ENCODE measurements at places on chromosomes 1 and 21.

GRCh38 chr21:44930543-44930981 is 9.3 kb upstream of the SLX9 start:
- DNase-seq, result no peak

- DNase-seq, result no peak
These were observed 212.2 kb upstream of the RAB4A start for GRCh38 chr1:229058729-229059128.

- DNase-seq, result no peak
These were observed 7.4 kb upstream of the INKA2 start for GRCh38 chr1:111746614-111746999.

GRCh38 chr21:44989943-44990780 is 50.3 kb downstream of the SLX9 start:
- DNase-seq, result no peak

DNA sequence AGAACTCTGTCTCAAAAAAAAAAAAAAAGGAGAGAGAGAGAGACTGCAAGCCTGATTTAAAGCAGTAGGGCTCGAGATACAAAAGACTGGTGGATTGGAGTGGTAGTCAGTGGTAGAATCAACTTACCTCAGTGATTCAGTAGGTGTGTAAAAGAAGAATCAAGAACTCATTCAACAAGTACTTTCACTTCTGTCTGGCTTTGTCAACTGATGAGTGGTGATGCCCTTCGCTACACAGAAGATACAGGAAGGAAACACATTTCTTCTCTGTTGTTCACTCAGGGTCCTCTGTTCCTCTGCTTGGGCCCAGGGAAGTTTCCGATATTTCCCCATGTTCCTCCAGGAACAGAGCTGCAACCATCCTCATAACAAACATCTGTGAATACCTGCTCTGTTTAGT is 68.6 kb upstream of the COG2 start:
- no peak for DNase-seq

- no peak for DNase-seq
These were observed 34.1 kb downstream of the C8B start for GRCh38 chr1:56931686-56932085.

GRCh38 chr1:221965252-221965651 is 223.4 kb upstream of the DUSP10 start:
- no peak for DNase-seq

DNA sequence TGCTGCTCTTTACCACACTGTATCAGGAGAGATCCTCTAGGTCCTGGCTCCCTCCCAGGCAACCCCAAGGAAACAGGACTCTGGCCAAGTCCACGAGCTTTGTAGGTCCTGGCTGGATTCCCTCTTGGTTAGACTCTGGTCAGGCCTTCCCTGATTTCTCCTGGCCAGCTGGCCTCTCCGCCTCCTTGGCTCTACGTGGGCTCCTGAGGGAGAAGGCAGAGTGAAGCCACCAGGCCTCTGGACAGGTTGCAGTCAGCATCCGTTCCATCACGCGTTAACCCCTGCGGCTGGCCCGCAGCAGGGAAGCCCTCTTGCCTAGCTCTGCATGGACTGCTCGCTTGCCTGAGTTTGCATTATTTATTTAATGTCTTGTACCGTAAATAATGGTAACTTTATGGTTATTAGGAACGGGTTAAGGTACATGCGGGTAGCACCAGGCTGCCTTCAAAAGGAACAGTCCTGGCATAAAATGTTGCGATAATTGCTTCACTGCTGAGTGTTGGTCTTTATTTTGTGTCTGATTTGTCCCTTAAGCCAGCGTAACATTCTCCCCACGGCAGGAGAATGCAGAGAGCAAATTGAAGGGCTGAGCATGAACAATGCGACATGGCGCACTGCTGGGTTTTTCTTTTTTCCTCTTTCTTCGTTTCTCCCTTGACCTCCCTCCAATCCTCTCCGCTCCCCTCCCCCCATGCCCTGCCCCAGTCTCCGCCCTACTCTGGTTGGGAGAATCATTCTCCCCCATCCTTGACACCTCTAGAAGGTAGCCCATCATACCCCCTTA is 100.3 kb downstream of the RNF220 start:
- DNase-seq, result no peak

GRCh38 chr1:116018007-116018406 is 41.7 kb downstream of the SLC22A15 start:
- DNase-seq, result no peak

- no peak for DNase-seq
These were observed 22.9 kb downstream of the RRP1 start for GRCh38 chr21:43812139-43812821.
